ENCODE measurements at places on chromosomes 13 and 19.

DNA sequence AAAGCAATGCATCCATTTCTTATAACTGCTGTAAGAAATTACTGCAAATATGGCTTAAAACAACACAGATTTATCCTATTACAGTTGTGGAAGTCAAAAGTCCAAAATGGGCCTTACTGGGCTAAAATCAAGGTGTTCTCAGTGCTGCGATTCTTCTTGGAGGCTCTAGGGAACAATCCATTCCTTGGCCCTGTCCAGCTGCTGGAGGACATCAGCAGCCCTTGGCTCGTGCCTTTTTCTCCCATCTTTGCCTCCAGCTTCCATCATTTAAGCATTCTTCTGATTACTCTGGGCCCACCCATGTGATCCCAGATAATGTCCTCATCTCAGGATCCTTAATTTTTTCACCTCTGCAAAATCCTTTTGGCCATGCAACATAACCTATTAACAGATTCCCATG lies 607.1 kb downstream of the DCT start:
- DNase-seq: no peak

- DNase-seq: no peak
Measured at GRCh38 chr13:113618455-113618854, 33.9 kb downstream of the TFDP1 start.

DNA sequence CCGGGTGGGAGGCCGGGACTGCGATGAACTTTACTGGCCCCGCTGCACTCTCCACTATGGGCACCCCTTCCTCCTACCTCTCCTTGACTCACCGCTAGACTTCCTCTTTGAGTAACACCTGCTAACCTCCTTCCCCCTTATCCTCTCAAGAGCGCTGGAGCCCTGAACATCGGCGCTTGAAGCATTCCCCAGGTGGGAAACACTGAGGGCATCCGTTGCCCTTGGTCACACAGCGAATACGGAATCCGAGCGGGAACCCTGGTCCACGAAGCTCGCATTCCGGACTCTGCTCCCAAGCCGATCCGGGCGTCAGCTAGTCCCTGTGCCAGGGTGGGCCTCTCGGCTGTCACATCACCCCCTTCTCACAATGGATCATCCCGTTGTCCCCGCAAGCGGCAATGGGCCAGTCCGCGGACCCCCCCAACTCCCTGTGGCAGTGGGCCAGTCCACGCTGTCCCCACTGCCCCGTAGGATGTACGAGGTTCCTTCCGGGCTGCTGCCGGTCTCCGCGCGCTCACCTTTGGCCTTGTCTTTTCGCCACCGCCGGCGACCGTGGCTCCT lies 4.2 kb downstream of the LIPE start:
- no peak for DNase-seq

DNA sequence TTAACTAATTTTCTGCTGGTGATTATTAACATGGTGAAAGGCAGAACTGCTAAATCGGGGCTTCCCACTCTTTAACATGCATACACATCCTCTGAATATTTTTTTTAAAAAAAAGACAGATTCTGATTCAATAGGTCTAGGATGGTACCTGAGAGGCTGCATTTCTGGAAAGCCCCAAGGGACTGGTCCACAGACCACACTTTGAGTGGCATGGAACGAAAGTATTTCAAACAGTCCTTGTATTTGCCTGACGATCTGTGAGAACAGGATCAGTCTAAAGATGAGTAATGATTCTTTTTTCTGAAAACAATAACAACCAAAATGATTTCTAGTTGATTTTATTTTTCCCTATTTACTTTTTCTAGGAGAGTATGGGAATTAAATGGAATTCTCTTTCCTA lies 16.7 kb upstream of the SPART start:
- DNase-seq: no peak

GRCh38 chr19:5690955-5691821 lies 1.1 kb downstream of the RPL36 start:
- no peak for DNase-seq

DNA sequence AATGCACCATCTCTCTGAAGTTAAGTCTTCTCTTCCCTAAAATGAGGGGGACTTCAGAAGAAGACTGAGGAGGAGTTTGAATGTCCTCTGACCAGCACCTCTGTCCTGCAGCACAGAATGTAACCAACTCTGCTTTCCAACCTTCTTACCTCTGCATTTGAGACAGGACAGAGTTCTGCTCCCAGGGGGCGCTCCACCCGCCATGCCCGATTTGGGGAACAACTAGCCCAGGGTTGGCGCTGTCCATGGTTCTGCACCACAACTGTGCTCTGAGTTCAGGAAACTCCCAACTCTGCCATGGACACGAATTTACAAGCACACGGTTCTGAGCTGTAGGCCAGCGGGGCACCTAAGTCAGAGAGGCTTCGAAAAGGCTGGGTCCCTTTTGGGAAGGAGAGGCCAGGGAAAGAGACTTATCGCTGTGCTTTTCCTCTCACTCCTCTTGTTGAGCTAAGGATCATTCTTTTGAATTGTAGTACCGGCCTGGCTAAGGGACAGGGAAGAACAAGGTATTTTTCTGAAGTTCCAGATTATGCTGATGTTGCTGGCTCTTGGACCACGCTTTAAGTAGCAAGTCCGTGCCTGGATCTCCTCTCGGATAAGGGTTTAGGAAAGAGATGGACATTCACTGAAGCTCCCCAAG lies 22.2 kb downstream of the SIGLEC5 start:
- DNase-seq: no peak

- no peak for DNase-seq
Measured at GRCh38 chr19:33627526-33627925, 5.8 kb downstream of the CHST8 start.

DNA sequence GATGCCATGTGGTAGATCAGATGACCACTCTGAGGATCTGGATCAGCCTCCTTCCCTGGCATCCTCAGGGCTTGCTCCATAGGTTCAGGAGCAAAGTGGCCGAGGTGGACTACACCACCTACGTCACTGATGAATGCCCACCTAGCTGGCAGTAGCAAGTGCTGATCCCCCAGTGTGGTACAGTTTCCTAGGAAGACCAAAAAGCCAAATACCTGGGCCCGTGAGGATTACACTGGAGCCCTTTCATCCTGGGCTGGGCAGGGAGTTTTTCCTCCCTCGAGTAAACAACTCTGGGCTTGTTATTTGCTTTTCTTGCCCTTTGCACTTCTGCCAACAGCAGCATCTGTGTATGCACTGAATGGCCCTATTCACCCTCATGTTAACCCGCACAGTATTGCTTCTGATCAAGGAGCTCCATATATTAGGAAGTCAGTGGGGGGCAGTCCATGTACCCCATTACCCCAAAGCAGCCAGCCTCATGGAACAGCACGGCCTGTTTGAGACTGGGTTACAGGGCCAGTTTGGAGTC lies 3.3 kb upstream of the MYADM start:
- DNase-seq: no peak

GRCh38 chr13:73065036-73065435 lies 6.2 kb downstream of the KLF5 start:
- DNase-seq: no peak

Data from stimulated activated CD8-positive, alpha-beta memory T cell treated with anti-CD3 and anti-CD28 coated beads, Interleukin-2, amount 100 ng/mL, for 1 hour (primary cell).